Activated gamma-delta T cell treated with anti-CD3 and anti-CD28 coated beads, Interleukin-2, amount 50 U/mL, for 16 hours (primary cell): ENCODE measurements at places on chromosomes 11 and 22.

- no peak for DNase-seq
Measured at GRCh38 chr11:110711776-110712658, at the start of gene ARHGAP20. ARHGAP20 (minus strand) TSS chr11:110712437; CDS start chr11:110712231, 206 bp downstream.

DNA sequence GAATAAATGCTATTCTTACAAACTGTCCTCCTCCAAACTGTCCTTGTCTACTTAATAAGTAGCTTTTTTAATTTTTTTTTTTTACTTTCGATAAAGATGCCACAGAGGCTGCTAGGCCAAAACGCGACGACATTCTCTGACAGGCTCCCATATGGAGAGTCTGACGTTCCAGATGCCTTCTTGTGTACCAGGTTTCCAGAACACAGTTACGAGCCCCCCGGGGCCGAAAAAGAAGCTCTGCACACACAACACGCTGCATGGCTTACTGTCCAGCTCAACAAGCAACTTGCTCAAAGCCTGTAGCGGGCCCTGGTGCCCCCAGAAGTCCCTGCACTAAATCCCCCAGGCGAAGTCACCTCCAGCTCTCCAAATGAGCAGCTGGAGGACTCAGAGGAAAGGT lies 39.3 kb downstream of the LARGE1 start:
- no peak for DNase-seq

DNA sequence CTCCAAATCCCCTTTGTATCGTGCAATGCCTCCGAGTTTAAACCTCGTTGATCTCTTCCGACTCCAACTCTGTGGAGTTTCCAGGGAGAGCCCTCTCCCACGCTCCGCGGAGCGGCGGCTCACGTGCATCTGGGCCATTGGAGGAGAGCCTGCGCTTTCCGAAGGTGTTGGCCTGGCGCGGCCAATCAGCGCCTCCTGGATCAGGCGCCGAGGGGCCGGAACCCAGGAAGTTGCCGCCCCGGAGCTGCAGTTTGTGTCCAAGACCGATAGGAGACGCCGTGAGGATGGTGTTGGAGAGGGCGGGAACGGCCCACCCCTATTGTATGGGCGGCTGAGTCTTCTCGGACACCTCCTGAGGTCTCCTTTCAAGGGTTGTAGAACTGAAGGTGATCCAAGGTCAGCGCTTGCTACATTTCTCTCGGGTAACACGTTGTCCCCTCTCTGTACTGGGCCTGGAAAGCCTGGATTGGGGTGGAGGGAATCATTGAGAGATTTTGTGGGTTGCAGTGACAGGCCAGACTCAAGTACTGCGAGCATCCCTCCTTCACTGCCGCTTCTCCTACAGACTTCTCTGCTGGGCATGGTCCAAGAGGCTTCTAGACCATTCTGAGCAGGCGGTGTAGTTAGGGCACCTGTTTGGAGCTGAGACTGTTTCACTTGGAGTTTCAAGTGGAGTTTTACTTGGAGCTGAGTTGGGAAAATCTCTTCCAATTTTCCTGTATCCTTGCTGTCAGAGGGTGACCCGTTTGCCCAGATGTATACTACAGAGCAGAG lies 1.7 kb downstream of the ADAMTS15 start:
- DNase-seq, result no peak

DNA sequence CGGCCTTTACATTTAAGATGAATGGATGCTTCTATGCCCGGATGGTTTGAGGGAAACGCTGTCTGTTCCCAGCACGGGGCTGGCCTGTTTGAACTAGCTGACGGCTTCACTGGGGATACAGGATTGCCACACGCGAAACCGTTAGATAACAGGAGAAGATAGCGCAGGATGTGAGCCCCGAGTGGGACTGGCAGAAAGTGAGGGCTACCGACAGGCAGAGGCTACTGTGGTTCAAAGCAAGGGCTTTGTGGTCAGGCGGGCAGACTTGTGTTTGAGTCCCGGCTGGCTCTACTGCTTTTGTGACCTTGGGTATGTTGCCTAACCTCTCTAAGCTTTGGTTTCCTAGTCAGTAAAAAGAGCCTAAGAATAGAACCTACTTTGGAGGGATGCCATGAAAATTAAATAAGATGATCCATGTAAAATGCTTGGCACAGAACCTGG lies 2.8 kb upstream of the OAF start:
- DNase-seq, result no peak

DNA sequence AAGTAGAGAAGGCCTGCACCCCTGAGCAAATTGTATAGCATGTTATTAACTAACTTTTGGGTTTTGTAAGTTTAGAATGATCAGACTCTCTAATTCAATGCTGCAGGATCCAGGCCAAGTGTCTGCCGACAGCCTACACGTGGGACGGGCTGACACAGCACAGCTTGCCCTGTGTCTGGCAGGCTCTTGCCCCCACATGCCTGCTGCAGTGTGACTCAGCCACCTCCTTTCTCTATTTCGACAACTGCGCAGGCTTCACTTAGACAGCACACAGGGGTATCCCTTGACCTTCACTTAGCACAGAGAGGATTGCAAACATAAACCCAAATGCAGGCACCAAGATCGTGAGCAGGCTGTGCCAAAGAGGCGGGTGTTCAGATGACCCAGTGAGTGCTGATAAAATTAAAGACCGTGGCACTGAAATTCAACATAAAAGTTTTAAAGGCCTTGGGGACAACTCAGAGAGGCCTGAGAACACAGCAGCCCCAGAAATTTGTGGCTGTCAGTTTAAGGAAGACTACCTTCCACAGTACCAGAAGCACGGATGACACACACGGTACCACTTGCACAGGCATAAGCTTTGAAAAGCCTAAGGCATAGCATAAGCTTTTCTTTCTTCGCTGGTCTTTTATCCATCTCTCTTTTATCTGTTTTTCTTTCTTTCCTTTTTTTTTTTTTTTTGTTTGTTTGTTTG lies 37.8 kb downstream of the SCN3B start:
- DNase-seq, result no peak

- no peak for DNase-seq
Measured at GRCh38 chr11:10926801-10927211, 69.0 kb upstream of the ZBED5 start.

DNA sequence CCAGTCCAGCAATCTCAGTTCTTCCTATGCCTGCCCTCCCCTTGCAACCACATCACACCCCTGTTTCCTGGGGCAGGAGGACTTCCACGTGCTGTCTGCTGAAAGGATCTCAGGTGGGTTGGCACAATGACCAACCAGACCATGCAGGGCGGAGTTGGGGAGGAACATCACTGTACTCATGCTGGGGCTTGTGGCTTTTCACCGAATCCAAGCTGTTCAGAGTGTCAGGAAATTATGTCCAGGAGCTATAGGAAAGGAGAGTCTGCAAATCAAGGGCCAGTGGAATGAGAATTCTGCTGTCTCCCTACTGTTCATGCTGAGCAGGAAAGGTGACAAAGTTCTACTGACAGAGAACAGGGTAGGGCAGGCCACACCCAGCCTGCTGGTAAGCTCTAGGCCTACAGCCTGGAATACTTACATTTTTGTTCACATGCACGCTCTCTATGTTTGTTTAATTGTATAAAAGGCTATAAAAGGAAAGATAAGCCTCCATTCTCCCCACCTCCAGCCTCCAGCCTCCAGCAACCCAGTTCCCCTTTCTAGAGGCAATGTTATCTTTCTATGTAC lies 1.7 kb upstream of the PLAAT2 start:
- no peak for DNase-seq

DNA sequence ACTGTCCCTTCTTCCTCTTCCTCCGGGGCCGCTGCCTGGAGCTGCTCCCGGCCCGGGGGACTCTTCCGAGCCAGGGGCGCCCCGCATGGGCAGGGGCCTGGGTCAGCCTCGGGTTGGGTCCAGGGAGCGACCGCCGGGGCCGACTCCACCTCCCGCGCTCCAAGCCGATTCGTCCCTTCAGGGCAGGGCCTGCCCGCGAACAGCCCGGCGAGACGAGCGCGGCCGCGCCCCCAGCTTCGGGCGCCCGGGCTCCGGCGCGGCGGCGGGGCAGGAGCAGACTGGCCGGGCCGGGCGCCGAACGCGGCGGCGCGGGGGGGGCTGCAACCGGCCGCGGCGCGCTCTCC lies at the start of gene LARGE1:
TSS of gene LARGE1 (minus strand) at position 280 of the 344 bp plus-strand sequence.
- DNase-seq, result no peak

GRCh38 chr11:117579161-117579560 lies 217.9 kb downstream of the DSCAML1 start:
- no peak for DNase-seq

- DNase-seq, result no peak
Measured at GRCh38 chr11:113507341-113507740, 32.1 kb upstream of the DRD2 start.

GRCh38 chr11:69243496-69244200 lies 50.3 kb upstream of the MYEOV start:
- no peak for DNase-seq
